Activated CD8-positive, alpha-beta memory T cell treated with anti-CD3 and anti-CD28 coated beads for 1 hour (primary cell): ENCODE measurements at places on chromosomes 7 and 10.

DNA sequence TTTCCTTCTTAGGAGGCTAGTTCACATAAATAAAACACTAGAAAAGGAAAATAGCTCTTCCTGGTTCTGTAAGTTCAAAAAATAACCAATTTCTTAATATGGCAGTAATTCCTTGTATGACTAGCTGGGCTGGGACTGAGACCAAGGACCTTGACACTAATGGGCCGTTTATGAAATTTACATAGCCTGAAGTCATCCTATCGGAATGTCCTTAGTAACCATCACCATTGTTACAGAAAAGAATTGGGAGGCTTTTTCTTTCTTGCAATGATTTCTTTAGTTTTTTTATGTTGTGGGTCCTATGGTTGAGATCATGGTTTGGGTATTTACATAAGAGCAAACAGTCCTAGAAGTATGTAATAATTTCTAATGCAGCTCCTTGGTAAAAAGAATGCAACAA lies 87.1 kb upstream of the HDAC9 start:
- no peak for DNase-seq

- DNase-seq: no peak
Observed at GRCh38 chr10:118531105-118531852, 64.2 kb downstream of the PRLHR start.

- no peak for DNase-seq
Observed at GRCh38 chr10:128695931-128696330, 569.7 kb upstream of the MKI67 start.

DNA sequence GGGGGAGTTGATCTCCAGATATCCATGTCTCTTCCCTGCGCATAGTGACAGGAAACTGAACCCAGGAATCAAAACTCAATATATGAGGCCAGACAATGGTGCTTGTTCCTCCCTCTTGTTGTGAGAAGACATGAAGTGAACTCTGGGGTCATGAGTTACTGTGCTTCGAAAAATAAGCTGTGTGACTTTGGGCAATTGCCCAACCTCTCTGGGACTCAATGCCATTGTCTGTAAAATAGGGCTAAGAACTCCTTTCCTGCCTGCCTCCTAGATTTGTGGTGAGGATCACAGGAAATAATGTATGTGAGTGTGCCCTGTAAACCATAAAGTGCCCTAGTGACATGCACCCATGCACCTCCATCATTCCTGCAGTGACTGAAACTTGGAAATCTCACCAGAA lies 48.4 kb downstream of the SYPL1 start:
- DNase-seq: no peak

- DNase-seq: no peak
Observed at GRCh38 chr10:22444219-22444788, 99.0 kb downstream of the SPAG6 start.

- no peak for DNase-seq
Observed at GRCh38 chr10:8242295-8242872, 187.9 kb downstream of the GATA3 start.

GRCh38 chr10:97939446-97939990 lies 89.9 kb downstream of the GOLGA7B start:
- DNase-seq: no peak

DNA sequence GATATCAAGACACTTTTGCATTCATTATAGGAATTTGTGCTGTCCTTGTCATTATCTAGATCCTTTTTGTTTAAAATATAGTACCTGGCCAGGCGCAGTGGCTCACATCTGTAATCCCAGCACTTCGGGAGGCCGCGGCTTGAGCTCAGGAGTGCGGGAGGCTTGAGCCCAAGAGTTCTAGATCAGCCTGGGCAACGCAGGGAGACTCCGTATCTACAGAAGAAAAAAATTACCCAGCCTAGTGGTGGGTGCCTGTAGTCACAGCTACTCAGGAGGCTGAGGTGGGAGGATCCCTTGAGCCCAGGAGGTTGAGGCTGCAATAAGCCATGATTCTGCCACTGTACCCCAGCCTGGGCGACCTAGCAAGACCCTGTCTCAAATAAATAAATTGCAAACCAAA lies 621 bp upstream of the MORN4 start:
- no peak for DNase-seq

- no peak for DNase-seq
Observed at GRCh38 chr7:158240801-158241200, 346.8 kb downstream of the PTPRN2 start.

DNA sequence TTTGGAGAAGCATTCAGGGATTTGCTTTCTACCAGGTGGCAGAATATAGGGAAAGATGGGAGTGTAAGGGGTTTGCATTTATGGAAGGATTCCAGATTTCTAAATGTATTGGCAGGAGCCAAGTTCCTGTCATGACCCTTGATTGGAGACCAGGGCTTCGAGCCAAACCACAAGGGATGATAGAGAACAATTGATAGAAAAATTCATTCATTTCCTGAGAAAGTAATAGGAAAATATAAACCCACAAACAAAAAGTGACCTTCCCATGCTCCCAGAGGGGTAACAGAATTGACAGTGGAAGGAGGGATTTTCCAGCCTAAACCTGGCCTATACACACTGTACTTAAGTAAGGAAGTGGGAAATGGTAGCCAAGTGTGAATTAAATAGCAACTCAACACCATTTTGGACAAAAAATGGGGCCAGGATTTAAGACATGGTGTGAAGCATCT lies 22.4 kb upstream of the IFIT2 start:
- DNase-seq: no peak

- DNase-seq: no peak
Observed at GRCh38 chr7:17497549-17498167, 199.2 kb downstream of the AHR start.

- no peak for DNase-seq
Observed at GRCh38 chr7:125316466-125316865, 386.8 kb upstream of the POT1 start.

GRCh38 chr10:94199565-94199964 lies 163.2 kb downstream of the NOC3L start:
- no peak for DNase-seq

DNA sequence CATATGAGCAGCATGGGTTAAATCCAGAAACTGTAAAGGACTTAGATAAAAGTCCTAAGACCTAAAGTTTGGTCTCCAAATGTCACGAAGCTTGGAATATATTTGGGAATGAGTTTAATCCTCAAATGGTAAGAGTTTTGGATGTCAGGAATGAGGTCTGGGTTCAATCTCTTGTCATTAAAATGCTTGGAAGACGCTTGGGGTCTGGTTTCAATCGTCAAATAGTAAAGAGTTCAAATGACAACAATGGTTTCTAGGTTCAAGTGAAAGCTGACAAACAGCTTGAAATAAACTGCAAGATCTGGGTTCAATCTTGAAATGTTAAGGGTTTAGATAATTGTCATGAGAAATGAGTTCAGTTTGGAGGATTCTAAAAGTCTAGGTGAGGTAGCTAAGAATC lies 385.5 kb upstream of the HPS1 start:
- no peak for DNase-seq

DNA sequence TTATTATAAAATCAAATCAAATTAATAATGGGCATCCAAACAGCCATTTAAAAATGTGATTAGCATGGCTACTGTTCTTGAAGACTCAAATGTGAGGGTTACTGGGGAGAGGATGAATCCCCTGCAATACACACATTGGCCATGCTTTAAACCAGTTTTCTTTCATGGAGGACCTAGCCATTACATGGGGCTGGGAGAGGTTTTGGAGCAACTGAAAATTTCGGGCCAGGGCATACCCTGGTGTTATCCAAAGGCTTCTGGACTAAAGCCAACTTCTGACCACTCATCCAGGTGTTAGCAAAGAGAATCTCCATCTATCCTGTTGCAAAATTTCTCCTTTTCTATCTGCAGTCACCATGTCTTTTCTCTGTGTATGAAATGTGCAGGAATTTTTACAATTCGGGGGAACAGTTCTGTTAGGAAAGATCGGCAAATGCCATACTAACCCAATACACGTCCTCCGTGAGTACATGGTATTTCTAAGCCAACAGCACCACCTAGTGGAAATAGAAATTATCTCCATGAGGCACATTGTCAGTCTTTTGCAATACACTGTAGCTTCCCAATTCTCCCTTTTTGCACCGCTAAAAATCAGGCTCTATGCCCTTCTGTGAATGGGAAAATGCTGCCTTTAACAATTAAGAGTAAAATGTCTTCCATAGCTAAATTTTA lies 47.0 kb upstream of the ZNF107 start:
- DNase-seq: no peak

GRCh38 chr10:25867321-25867720 lies 66.7 kb upstream of the MYO3A start:
- no peak for DNase-seq

DNA sequence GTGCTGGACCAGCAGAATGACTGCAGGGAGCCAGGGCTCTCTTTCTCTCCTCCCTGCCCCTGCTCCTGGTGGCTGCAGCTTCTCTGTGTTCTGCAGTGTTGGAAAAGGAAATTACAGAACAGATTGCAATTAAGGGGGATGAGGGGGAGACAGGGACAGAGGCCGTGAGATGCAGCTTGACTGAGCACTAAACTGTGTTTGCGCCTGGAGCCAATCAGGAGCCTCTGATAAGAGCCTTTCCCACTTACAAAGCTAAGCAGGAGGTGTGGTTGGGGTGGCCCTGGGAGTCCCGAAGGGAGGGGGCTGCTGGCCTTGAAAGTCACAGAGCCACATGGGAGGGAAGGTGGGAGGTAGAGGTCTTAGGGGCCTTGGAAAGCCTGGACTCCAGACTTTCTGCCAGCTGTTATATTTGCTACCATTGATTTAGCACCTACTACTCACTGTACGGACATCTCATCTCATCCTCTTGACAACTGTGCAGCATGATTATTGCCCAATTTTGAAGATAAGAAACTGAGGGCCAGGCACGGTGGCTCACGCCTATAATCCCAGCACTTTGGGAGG lies 26.7 kb downstream of the TRIM8 start:
- no peak for DNase-seq

- no peak for DNase-seq
Observed at GRCh38 chr10:95377950-95378349, 87.1 kb upstream of the PDLIM1 start.

- DNase-seq: no peak
Observed at GRCh38 chr10:104842704-104843103, 201.6 kb downstream of the SORCS3 start.

DNA sequence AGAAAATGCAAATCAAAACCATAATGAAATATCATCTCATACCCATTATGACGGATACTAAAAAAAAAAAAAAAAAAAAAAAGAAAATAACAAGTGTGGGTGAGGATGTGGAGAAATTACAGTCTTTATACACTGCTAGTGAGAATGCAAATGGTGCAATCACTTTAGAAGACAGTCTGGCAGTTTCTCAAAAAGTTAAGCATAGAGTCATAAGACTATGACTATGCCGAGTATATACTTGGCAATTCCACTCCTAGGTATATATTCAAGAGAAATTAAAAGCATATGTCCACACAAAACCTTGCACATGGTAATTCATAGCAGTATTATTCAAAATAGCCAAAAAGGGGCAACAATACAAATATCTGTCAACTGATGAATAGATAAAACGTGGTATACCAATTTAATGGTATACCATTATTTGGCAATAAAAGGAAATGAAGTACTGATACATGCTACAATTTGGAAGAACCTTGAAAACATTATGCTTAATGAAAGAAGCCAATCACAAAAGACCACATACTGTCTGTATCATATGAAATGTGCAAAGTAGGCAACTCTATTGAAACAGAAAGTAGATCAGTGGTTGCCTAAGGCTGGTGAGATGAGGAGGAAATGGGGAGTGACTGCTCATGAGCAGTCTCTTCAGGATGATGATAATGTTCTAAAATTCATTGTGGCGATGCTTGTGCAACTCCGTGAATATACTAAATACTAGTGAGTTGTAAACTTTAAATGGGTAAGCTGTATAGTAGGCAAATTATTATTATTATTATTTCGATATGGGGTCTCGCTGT lies 90.1 kb upstream of the NANOS1 start:
- DNase-seq: no peak

DNA sequence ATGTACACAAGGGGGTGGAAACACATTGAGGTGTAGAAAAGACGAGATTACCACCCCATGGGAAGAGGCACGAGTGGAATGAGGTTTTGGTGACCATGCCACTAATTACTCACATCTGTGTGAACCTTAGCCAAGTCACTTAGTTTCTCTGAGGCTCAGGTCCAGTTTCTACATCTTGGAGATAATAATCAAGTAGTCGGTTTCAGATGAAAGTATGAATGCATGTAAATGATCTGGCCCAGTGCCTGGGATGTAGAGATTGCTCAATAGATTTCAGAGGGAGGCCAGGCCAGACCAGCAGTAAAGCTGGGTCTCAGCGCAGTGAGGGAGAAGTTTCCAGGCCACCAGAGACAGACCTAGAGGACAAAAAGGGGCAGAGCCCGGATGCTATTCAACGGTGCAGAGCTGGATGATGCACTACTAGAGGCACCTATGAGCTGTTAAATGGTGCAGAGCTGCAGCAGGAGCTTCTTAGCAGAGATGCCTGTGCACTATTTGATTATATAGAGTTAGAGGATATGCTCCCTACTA lies 725.1 kb downstream of the GRID1 start:
- no peak for DNase-seq

DNA sequence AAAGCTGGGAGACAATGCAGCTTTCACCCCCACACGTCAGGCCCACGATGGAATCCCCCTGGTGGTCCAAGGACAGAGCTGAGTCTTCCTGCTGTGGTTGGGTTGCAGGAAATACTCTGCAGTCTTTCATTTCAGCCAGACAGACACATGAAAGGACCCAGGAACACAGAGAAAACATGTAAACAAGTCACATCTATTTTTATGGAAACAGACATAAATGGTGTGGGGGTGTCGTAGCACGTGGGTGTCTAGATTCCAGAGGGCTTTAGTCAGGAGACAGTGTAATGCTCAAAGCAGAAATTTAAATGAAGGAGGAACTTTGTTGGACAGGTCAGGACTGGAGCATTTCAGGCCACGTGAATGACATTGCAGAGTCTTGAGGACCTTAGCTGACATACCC lies 444.6 kb downstream of the SUGCT start:
- DNase-seq: no peak
